ENCODE measurements at places on chromosomes 5 and 9.

GRCh38 chr5:76845890-76846289 lies 3.9 kb upstream of the S100Z start:
- no peak for DNase-seq

- DNase-seq: peak; percentile 62
These were observed at the start of gene LHFPL2 for GRCh38 chr5:78648359-78649210. Gene LHFPL2 (minus strand): TSS chr5:78648772. CDS start chr5:78510213, 138,559 bp downstream.

- no peak for DNase-seq
These were observed 2.7 kb downstream of the RPL37 start for GRCh38 chr5:40832345-40832744.

- peak; percentile 77 for DNase-seq
These were observed 113.4 kb downstream of the SYK start for GRCh38 chr9:90914868-90915483.

GRCh38 chr5:148826739-148827070 lies 294 bp downstream of the ADRB2 start:
- no peak for DNase-seq

GRCh38 chr5:74209571-74209970 lies 431.0 kb downstream of the ENC1 start:
- DNase-seq: no peak

DNA sequence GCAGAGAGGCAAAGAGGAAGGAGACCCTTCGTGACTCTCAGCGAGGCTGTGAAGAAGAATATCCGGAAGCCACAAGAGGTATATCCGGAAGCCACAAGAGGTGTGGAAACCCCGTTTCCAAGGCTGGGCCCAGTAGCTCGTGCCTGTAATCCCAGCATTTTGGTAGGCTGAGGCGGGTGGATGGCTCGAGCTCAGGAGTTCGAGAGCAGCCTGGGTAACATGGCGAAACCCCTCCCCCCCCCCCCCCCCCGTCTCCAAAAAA lies 612 bp upstream of the BBLN start:
- DNase-seq: peak; percentile 94

GRCh38 chr5:176533894-176534611 lies 3.1 kb downstream of the RNF44 start:
- no peak for DNase-seq

GRCh38 chr5:170623576-170624181 lies 119.9 kb downstream of the KCNIP1 start:
- peak; percentile 42 for DNase-seq

- no peak for DNase-seq
These were observed 8.9 kb upstream of the NUP214 start for GRCh38 chr9:131116281-131117120.

DNA sequence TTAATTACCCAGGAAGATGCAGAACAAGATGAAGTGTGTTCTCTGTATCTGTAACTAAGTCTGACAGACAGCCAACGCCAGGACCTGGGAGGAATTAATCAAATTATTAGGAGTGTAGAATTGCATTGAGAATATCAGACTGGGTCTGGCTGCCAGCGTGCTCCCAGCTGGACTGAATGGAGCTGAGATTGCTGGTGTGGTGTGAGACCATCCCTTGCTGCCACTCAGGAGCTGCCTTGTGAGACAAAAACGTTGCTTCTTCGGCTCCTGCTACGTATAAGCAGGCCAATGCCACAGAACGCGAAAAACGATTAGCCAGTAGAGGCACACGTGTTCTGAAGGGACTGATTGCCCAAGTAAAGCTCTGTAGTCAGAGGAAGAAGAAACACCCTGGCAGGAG lies 66.8 kb downstream of the AMBP start:
- no peak for DNase-seq

DNA sequence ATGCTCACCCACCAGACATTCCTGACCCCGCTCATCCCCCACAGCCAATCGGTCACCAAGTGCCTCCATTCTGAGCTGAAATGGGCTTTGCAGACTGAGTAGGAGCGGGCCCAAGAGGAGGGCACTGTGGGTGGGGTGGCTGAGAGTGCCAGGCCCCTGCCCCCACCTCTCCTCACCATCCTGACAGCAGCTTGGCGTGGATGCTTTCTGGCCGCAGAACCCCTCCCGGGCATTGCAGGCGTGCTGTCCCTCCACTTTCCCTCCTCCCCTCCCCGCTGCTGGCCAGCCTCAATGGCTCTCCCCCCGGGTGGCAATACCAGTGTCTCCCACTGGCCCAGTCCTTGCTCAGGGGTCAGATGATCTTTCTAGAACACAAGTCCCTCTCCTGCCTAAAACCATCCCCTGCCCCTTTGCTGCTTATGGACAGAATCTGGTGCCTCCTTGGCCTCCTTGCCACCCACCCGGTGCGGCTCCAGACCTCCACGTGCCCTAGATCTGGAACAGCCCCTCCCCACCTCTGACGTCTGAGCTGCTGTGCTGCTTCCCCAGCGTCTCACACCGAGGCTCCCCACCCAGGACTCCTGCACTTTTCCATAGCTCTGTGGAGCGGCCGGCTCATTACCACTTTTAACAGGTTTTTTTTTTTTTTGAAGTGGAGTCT lies 6.1 kb downstream of the FLT4 start:
- no peak for DNase-seq

DNA sequence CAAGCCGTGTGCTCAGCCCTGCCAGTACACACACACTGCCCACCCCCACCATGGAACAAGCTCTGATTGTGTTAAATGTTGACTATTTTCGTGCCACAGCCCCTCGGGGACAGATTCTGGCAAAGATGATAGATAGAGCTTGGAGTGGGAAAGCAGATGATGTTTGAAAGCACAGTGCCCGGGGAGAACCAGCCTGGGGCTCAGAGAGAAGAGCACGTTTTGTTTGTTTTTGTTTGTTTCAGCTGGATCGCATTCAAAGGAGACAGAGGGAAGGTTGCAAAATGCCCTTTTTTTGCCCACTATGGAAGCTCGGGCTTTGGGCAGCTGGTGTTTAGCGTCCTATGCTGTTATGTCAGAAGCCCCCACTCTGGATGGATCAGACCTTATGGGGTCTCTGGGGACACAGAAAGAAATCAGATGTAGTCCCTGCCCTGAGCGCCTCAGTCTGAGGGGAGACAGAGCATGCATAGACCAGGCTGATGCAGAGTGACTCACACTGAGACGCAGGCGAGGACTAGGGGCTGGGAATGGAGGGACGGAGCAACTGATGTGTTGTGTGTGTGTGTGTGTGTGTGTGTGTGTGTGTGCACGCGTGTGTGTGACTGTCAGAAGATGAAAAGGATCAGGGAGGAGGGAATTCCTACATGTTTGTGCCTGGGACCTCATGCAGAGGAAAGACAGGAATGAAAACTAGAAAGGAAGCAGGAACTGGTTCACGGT lies 229.7 kb downstream of the MELK start:
- no peak for DNase-seq

DNA sequence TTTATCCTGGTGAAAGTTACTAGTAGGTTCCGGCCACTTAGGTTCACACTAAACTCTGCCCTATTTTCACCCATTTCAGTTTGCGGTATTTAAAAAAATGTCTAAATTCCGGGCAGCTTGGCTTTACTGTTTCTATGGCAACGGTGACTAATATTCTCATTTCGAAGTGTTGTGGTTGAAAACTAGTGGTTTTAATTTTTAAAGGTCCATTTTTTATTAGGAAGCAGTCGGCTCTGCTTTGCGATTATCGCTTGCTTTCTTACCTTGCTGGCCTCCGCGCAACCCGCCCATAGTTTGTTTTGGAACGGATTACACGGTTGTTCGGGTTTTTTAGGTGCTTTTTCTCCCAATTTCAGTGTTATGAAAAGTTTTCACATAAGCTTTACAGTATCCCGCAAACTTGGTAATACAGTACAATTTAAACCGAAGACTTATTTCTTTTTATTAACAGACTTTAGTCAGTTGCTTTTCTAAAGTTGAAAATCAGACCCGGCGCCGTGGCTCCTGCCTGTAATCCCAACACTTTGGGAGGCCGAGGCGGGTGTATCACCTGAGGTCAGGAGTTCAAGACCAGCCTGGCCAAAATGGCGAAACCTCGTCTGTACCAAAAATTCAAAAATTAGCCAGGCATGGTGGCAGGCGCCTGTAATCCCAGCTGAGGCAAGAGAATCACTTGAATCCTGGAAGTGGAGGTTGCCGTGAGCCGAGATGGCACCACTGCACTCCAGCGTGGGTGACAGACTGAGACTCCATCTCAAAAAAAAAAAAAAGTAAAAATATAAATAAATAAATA lies 1.6 kb downstream of the KDM4C start:
- DNase-seq: peak; percentile 64

DNA sequence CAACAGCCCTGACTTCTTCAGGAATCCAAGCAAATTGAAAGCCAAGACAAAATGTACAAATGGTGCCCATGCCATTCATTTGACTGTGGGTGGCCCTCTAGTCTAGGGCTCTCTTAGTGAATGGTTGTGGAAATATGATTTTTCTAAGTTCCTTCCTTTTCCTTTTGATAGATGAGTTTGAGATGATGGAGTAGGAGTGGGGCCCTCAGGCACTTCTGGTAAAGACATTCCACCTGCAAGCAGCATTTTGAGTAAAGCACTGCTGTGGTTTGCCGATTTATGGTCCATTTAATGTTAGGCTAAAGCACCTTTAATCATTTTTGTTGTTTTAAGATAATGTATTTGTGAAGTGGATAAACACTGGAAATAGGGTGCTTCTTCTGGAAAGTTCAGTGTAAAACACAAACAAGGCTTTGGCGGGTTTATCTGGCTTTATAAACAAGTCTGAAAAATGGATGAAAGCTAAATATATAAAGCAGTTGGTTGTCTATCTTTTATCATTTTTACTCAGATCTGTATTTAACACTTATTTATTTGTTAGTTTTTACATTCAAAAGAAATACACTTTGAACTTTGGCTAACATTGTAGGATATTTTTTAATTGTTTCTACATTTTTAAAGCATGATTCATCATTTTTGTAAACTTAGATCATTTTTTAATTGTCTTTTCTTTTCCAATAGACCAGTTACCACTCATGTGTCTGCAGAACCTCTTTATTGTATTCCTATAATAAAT lies 213.5 kb downstream of the PJA2 start:
- no peak for DNase-seq

GRCh38 chr9:13570068-13570974 lies 290.8 kb upstream of the MPDZ start:
- DNase-seq: no peak

- DNase-seq: no peak
These were observed 53.0 kb upstream of the PDZD2 start for GRCh38 chr5:31585895-31586270.

DNA sequence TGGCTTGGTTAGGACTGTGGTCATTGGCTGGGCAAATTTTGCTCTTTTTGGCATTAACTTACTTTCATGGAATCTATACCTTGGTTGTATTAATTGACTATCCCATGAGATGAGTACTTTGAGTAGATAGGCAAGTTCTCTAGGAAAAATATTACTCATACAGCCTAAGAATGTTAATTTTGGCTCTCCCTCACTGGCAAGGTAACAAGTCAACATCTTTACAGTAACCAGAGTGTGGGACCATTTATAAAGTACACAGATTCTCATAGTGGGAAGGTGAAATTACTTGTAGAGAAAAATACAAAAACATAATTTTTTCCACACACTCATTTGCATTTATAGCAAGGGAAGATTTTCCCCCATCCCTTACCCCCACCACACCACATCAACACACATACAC lies 154.6 kb upstream of the ZNF608 start:
- no peak for DNase-seq

DNA sequence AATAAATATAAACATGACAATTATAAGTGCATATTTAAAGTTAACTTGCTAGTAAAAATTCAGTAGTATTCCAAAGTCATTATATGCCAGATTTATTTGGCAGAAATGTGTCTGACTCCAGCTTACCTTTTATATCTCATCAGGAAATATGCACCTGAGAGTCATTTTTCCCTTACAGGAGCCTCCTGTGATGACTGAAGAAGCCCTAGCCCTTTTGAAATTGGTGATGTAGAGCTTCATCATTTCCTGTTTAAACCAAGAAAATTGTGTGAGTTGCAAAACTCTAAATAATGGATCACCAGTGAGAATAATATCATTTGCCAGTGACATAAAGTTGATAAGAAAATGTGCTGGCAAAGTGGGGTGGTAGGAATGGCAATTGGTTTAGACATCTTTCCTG lies 42.1 kb upstream of the CTNND2 start:
- DNase-seq: no peak

DNA sequence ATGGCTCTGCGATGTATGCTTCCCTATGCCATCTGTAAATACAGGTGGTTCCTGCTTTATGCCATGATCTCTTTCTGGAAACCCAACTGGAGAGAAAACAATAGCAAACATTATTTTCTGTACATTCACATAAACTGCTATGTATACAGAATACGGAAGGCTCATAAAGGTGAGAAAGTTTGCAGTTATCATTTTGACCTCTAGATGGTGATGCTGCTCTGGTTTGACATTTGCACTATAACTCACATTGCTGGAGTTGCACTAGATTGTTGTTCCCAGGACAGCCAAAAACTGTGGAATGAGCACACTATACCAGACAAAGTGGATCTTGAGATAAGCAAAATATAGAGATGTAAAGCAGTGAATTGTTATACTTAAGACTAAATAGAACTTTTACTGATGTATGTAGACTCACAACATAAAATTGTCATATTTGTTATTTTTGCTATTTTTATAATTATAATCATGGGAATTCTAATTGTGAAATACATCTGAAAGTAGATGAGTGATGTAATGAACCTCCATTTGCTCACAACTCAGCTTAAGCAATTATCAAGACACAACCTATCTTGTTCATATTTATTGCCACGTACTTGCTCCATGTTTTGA lies 246.5 kb downstream of the PTPRD start:
- peak; percentile 54 for DNase-seq

GRCh38 chr5:111776913-111777781 lies 20.2 kb upstream of the NREP start:
- no peak for DNase-seq

DNA sequence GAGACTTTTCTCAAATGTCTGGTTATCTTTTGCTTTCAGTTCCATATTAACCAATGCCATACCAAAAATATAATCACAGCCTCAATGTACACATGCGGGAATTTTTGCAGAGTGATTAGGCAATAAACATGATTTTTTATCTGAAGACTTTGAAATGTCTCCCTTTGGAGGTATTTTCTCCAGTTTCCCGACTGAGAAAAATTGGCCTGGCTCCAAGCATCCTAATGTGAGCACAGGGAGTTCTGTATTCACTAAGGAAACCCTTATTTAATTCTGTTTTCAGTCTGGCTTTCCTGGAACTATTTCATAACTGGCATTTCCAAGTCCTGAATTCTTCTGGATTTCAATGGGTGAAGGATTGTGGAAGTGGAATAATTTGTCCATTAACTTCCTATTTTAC lies 8.5 kb downstream of the HCN1 start:
- no peak for DNase-seq

Data from KBM-7 (cell line).